IPS DF 19.7 (cell line): ENCODE measurements at places on chromosomes 1 and 21.

DNA sequence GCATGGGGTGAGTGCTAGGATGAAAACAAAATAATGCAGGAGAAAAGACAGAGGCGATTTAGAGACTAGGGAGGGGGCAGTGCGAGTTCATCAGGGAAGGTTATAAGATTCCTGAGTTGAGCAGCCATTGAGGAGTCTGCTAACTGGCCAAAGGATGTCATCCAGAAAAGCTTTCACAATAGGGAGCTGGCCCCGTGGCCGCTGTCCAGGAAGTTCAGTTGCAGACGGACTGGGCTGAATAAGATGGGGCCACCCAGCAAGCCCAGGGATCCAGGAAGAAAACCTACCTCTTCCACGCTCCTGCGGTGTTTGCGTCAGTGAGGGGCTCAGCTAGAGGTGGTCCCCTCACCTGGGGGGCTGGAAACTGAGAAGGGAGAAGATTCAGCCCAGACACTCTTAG lies 4.0 kb upstream of the PKP1 start:
- DNase-seq, result no peak

- DNase-seq, result peak; percentile 30
Observed at GRCh38 chr1:38291906-38292521, 245.4 kb upstream of the POU3F1 start.

DNA sequence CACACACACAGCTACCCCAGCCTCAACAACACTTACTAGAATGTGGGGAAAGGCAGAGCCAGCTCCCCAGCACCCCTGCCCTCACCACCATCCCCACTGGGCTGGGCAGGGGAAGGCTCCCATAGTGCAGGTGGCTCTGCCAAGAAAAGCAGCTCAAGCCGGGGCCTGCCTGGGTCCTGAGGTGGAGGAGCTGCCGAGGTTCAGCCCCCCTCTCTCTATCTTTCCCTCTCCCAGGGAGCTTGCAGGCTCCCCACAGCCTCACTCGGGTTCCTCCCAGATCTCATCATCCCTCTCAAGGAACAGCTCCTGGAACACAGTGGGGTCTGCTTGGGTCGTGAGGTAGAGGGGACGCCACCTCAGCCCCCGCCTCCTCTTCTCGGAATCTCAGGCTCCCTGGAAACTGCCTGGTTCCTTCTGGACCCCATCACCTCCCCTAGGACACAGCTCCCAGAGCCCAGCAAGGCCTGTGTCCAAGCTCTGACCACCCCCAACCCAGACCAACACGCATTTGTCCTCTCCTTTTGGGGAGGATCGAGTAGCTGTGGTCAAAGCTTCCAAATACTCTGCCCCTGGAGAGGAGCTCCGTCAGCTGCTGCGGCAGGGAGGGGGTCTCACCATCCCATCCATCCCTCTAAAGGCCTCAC lies 704 bp downstream of the S100A16 start:
- no peak for DNase-seq

DNA sequence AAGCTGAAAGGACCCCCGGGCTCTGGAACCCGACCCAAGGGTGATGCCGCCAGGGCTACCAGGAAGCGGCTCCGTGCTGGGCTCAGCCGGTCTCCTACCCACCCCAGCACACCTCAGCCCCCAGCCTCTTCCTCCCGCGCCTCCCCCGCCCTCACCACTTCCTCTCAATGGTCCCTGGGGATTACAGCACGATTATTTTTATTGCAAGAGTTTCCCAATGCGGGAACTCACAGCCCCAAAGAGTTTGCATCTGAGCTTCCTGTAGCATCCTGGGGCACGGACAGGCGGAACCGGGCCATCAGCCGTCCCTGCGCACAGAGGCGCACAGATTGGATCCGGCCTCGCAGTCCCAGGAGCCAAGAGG lies 8.7 kb upstream of the SLX9 start:
- DNase-seq, result no peak

GRCh38 chr1:165527251-165528007 lies 16.4 kb upstream of the LRRC52 start:
- no peak for DNase-seq

DNA sequence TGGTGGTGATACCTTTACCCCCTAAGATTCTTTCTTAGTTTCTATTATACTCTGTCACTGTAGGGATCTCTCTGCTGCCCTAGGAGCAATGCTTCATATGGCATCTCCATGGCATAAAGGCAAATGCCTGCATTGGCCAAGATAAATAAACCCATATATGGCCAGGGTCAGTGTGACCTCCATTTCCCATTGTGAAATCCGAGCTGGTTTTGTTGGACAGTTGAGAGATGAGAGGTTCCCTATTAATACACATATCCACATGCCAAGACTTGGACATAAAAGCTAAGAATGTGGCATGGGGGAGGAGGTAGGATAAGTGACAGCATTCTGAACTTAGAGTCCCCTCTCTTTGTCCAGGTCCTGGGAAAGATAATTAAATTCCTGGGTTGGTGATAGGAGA lies 1.4 kb downstream of the TPM3 start:
- no peak for DNase-seq

DNA sequence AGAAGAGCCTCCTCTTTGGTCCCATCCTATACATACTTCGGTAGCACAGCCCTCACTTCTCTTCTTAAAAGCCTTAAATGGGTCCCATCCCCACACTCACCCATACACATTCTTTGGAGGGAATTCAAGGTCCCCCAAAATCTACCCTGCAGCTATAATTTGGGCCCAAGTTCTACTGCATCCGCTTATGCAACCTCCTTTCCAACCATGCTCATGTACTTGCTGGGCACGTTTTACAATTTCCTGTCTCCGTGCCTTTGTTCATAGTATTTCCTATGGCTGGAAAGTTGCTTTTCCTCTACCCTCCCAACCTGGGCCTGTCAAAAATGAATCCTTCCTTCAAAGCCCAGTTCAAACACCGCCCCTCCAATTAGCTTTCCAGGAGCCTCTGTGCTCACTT lies 99.7 kb downstream of the SLC45A1 start:
- DNase-seq, result no peak

- no peak for DNase-seq
Observed at GRCh38 chr21:27192281-27192949, 225.5 kb upstream of the ADAMTS5 start.
